Left lung (tissue), 14 donors: ENCODE measurements at places on chromosomes 7 and 10. TPM values are rescaled to one million over a fixed set of nuclear protein-coding genes. Genes with fewer than 3 reads are reported as not detected.

The C10orf62 gene
- not detected for total RNA-seq

The RAB19 gene
- 5.1 TPM for total RNA-seq

- no peaks in the 10 kb centered on the region for H3K27me3 ChIP-seq
- no peak for DNase-seq
- no peak overlapping the region for H3K27ac ChIP-seq
- H3K36me3 ChIP-seq, result no peaks in the 10 kb centered on the region
- no peaks in the 10 kb centered on the region for H3K4me1 ChIP-seq
- no peak overlapping the region for H3K4me3 ChIP-seq
Measured at GRCh38 chr10:130350996-130351395, 214.8 kb downstream of the GLRX3 start.

DNA sequence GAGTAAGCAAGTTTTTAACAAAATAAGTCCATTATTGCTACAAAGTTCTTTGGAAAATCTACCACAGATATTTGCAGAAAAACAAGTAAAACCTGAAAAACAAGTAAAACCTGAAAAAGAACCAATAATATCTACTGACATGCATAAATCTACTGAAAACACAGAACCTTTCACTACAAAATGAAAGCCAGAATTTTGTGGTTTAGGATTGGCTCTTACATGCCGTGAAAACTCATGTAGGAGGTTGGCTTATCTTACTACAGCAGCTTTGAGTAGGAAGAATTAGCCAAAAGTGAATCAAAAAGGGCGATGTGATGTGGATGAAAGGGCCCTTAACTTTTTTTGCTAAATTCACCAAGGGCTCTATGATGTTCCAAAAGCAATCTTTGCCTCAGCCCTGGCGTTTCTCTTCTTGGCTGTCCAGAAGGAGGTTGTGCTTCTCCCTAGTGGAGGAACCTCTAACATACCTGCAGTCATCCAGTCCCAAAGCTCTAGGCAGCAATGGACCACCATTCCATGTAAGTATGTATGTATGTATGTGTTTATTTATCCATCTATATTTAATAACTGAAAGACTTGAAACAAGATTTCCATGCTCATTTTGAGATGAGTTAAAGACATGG is 93.5 kb upstream of the ZNF804B start:
- no peaks in the 10 kb centered on the region for H3K36me3 ChIP-seq
- H3K27me3 ChIP-seq, result no peaks in the 10 kb centered on the region
- H3K4me1 ChIP-seq, result no peaks in the 10 kb centered on the region
- H3K27ac ChIP-seq, result no peak overlapping the region

GRCh38 chr7:38413784-38414183 is 140.3 kb upstream of the TARP start:
- H3K4me1 ChIP-seq, result no peaks in the 10 kb centered on the region
- H3K36me3 ChIP-seq, result no peaks in the 10 kb centered on the region
- no peak overlapping the region for H3K27ac ChIP-seq
- H3K4me3 ChIP-seq, result no peak overlapping the region

- no peaks in the 10 kb centered on the region for H3K36me3 ChIP-seq
- H3K4me1 ChIP-seq, result no peaks in the 10 kb centered on the region
- no peak for DNase-seq
- no peaks in the 10 kb centered on the region for H3K27me3 ChIP-seq
Measured at GRCh38 chr7:9876053-9876452, 1097.6 kb upstream of the PHF14 start.

DNA sequence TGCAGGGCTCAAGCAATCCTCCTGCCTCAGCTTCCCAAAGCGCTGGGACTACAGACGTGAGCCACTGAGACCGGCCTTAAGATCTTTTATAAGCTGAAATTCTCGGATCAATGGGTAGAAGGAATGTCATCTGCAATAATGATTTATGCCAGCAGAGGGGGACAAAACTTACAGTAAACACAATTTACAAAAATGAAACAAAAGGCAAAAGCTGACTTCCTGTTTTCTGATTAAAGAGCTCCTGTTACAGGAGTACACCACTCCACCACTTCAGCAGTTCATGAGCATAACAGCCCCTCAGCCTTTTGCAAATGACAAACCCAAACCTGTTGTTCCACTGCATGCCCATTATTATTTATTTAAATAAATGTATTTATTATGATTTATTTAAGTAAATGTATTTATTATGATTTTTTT is 88.5 kb upstream of the ATP6V0A4 start:
- no peak overlapping the region for H3K27ac ChIP-seq
- H3K27me3 ChIP-seq, result no peaks in the 10 kb centered on the region
- no peak overlapping the region for H3K4me3 ChIP-seq
- DNase-seq, result no peak
- H3K36me3 ChIP-seq, result no peaks in the 10 kb centered on the region
- no peaks in the 10 kb centered on the region for H3K4me1 ChIP-seq

DNA sequence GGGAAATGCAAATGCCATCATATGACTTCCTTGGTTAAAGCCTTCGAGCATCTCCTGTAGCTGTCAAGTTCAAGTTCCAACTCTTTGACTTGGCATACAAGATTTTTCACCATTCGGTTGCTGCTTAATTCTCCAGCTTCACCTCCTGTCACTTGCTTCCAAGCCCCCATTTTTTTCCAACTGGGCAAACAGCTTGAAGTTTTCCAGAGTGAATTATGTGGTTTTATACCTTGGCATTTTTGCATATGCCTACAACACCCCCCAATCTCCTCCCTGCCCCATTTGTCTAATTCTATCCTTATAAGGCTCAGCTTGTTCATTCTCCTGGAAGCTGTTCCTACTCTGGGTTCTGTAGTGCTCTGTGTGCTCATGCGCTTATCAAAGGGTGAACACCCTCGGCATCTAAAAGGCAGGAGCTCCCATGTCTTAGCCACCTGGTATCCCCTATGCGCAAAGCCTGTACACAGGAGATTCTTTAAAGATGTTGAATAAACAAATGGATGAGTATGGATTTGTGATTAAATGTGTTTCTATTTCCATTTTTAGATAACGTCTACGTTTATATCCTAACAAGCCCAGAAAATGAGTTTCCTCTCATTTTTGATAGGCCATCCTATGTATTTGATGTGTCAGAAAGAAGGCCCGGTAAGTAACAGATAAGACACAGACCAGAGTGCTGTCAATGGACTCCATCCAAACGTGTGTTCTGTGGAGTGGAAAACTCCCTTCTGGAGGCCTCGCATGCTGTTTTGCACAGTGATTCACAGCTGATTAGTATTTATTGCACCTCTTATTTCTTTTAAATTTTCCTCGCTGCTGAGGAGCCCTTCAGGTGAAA is 52.5 kb downstream of the CDHR3 start:
- no peaks in the 10 kb centered on the region for H3K4me1 ChIP-seq
- no peaks in the 10 kb centered on the region for H3K36me3 ChIP-seq
- no peak overlapping the region for H3K27ac ChIP-seq
- H3K27me3 ChIP-seq, result no peaks in the 10 kb centered on the region
- no peak for DNase-seq

GRCh38 chr10:13018171-13018570 is 16.7 kb upstream of the CCDC3 start:
- no peaks in the 10 kb centered on the region for H3K4me1 ChIP-seq
- H3K27ac ChIP-seq, result no peak overlapping the region
- no peaks in the 10 kb centered on the region for H3K36me3 ChIP-seq
- H3K27me3 ChIP-seq, result no peaks in the 10 kb centered on the region

GRCh38 chr7:30941582-30942323 is 22.0 kb upstream of the GHRHR start:
- H3K4me3 ChIP-seq, result no peak overlapping the region
- no peak overlapping the region for H3K27ac ChIP-seq
- H3K4me1 ChIP-seq, result peaks cover 4% of the 10 kb centered on the region
- H3K27me3 ChIP-seq, result no peaks in the 10 kb centered on the region
- H3K36me3 ChIP-seq, result no peaks in the 10 kb centered on the region

- no peak for DNase-seq
- H3K36me3 ChIP-seq, result no peaks in the 10 kb centered on the region
- no peaks in the 10 kb centered on the region for H3K27me3 ChIP-seq
- no peaks in the 10 kb centered on the region for H3K4me1 ChIP-seq
Measured at GRCh38 chr10:78604286-78604685, 464.5 kb upstream of the ZMIZ1 start.

DNA sequence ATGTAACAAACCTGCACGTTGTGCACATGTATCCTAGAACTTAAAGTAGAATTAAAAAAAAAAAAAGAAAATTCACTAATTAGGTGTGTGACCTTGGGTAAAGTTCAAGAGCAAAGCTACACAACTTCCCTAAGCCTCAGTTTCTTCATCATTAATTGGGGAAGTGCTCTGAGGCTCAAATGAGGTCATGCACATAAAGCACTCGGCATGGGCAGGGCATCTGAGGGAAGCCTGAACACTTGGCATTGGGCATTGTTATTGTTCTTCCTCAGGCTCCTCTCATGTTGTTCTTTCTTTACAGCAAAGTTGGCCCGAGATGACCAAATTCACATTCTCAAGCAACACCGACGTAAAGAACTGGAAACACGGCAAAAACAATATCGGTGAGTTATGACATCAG is 21.5 kb downstream of the ALOX5 start:
- H3K4me3 ChIP-seq, result no peak overlapping the region
- H3K36me3 ChIP-seq, result peaks cover 27% of the 10 kb centered on the region
- H3K27me3 ChIP-seq, result no peaks in the 10 kb centered on the region
- no peak overlapping the region for H3K27ac ChIP-seq
- no peaks in the 10 kb centered on the region for H3K4me1 ChIP-seq
